ENCODE measurements at places on chromosomes 5 and 9.

DNA sequence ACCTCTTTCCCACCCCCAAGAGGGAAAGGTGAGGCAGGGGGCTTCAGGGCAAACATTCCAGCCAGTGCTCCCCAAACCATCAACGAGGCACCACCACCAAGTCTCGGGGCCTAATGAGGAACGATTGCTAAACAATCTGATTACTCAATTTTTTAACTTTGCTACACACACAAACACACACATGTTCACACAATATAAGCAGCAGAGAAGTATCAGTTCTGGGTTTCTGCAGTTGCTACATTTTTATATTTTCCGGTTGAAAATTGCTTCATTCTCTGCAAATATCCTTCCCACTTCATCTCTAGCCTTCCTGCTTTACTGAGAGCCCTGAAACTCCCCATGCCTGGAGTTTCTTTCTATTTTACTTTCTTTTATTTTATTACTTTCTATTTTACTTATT lies 60.2 kb downstream of the FEM1C start:
- no peak for DNase-seq

GRCh38 chr9:34582787-34583186 lies 6.7 kb downstream of the CNTFR start:
- no peak for DNase-seq

DNA sequence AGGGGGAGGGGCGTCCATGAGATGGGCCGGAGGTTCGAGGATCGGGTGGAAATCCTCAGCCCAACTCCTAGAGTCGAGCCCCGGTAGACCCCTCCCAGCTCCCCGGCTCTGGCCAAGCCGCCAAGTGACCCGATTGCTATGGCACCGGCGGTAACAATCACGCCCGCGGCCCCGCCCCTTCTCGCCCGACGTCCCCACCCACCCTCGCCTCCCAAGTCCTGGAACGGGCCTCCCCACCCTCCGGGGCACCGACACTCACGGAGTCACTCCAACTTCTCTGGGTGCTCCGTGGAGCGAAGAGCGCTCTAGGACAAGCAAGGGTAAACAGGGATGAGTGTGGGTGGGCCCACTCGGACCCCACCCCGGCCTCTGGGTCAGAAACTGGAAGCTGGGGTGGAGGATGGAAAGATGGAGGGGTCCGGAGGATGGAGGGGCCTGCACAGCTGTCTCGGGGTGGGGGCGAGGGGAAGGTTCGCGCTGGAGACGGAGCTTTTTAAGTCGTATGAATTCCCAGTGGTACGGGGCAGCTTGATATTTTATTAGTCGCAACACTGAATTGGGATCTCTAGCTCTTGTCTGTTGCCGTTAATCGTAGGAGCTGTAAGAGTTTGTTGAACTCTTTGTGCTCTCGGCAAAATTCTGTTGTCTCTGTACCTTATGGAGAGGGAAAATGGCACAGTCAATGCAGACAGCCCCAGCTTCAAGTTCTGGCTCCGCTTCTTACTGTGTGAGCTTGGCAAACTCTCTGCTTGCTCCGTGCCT lies at the start of gene SPACA9:
SPACA9 (plus strand) TSS at position 204 of the 762 bp plus-strand sequence. CDS start 5,050 bp downstream, outside the sequence.
- DNase-seq, result no peak

DNA sequence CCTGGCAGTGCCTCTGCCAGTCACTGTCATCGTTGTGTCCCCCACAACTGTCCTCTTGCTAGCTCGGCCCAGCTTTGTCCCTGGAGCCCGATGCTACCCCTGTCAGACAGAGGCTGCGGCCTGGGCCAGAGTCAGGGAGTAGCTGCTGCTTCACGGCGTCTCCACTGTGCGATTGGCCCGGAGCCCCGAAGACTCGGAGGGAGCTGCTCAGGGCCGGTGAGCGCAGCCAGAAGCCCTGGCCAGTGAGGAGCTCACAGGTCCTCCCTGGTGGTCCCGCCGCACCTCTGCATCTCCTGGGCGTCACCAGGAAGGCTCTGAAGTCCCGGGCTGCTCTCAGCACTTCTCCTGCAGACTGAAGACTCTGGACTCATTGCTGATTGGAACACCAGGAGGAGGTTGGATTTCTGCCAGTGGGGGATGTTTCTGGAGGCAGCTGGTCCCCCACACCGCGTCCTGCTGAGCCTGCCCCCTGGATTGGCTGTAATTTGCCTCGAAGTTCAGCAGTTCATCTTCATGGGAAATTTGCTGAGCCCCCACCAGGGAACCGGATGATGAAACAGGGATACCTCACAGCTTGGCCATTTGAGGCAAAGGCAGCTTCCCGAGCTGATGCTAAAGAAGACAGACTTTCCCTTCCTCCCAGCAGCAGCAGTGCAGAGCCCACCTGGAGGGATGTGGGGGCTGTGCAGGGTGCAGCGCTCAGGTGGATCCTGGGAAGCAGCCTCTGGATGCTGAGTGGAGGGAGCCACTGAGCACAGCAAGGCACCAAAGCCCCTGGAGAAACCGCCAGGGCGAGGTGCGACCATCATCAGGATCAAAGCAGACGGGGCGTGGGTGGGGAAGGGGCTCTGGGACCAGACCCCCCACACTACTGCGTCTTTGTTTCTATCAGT lies 45.6 kb downstream of the USP20 start:
- no peak for DNase-seq

DNA sequence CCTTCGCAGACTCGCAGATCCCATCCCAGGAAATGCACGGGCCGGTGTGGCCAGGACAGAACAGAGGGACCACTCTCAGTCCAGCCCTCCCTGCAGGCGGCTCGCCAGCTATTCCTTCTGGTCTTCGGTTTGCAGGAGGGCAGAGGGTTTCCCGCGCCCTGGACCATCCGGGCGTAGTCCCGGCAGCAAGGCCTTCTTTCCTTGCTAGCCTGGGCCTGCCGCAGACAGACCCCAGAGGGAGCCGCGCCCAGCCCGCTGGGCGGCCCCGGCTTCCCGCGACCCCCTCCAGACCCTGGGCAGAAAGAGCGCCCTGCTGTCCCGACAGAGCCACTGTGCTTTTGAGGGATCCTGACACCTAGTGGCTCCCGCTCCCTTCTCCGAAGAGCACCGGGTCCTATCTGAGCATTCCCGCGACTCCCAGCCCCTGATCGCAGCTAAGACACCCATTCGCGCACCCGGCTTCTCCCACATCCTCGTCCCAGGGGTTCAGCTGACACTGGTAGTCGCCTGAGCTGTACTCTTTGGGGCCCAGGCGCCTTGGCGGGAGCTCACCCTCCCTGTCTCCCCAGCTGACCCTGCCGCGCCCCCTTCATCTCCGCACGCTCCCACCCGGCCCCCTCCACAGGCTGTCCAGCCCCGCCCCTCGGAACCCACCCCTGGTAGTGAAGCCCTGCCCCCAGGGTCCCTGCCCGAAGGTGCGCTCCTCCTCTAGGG lies 1.1 kb downstream of the CFAP90 start:
- no peak for DNase-seq

DNA sequence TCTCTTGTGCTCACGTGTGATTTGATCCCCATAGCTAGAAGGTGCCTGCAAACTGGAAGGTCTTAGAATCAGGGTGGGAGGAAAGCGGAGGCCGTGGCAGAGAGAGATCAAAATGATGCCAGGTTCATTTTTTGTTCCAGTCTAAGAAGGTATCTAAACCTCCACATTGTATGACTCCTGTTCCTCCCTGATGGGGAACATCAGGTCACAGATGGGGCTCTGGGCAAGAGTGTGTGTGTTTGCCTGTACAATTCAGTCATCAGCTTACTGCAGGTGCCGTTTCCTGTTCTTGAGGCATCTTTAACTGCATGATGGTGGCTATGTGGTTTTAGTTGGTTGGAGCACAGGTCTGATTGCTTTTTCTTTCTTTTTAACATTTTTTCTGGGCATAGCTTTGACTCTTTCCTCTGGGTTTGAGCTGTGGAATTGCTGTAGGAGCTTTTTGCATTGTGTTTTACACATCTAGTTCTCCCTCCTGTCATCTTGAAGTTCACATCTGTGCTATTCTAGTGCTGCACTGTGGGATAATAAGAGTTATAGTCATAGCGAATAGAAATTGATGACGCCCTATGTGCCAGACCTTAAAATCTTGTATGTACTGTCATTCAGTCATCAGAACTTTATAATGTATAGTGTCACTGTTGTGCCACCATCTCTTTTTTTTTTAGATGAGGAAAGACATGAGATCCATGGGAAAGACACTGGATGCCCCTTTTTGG lies 30.8 kb downstream of the ARHGAP26 start:
- peak; percentile 29 for DNase-seq

DNA sequence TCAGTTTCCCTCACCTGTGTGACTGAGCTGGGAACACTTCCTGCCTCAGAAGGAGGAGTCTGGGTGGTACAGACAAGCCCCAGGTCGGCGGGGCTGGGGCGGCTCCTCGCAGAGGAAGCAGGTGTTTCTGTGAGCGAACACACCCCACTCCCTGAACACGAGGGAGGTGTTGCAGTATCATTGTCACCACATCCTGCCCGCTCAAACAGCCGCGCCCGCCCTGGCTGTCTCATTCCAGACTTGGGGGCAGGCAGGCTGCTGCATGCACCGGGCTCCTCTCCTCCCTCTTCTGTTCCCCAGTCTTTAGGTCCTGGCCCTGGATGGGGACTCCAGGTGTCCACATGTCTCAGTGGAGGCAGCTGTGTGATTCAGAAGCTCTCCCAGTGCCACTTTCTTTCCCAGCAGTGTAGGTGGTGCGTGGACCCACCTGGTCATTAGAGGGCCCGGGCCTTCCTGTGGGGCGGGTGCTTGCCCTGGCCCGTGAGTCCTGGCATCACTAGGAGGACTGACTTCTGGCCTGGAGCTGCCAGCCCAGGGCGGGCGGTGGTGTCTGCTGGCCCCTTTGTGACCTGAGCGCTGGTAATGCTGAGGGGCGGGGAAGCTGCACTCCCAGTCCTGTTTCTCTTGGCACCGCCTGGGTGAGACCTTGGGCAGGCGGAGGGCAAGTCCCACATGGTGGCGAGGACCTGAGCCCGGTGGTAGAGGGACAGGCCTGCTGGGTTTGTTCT lies 18.3 kb upstream of the PHYHD1 start:
- DNase-seq, result peak; percentile 84

GRCh38 chr5:72957337-72957736 lies 1.5 kb downstream of the FCHO2 start:
- no peak for DNase-seq

DNA sequence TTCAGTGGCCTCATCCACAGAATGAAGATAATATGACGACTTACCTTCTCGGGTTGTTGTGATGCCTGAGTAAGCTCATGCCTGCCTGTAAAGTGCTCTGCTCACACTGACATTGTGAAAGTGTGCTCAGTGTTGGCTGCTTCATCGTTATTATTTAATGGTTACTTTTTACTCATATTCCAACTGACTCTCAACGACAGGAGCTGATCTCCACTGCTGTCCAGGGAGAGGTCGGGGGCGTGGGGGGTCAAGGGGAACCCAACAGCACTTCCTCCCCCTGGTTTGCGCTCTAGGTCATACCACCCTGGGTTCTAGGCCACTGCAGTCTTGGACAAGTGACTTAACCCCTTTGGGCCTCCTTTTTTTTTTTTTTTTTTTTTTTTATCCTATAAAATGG lies 52.9 kb upstream of the ANGPTL2 start:
- DNase-seq, result no peak

GRCh38 chr9:86975606-86976005 lies 28.3 kb upstream of the GAS1 start:
- no peak for DNase-seq

GRCh38 chr9:4662989-4663792 lies 1.1 kb downstream of the PLPP6 start:
- peak; percentile 12 for DNase-seq

DNA sequence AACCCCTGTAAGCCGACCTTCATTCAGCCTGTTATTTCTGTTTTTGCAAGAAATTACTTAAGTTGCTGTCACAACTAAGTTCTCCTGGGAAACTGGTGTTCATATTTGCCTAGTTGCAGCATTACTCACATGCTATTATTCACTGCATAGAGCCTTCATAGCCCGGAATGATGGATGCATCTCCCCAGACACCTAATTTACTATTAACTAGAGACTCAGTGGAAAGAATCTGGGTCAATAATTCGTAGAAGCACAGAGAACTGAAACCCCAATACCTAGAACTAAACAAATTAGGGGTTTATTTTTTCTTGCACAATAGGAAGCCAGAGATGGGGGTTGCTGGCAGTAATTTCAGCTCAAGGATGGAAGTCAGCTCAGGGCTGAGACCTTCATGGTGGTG lies 45.7 kb upstream of the FAM170A start:
- DNase-seq, result no peak

- no peak for DNase-seq
Observed at GRCh38 chr5:43017428-43017815, 22.7 kb downstream of the ANXA2R start.

- DNase-seq, result no peak
Observed at GRCh38 chr9:134863306-134863902, 17.2 kb upstream of the FCN2 start.

DNA sequence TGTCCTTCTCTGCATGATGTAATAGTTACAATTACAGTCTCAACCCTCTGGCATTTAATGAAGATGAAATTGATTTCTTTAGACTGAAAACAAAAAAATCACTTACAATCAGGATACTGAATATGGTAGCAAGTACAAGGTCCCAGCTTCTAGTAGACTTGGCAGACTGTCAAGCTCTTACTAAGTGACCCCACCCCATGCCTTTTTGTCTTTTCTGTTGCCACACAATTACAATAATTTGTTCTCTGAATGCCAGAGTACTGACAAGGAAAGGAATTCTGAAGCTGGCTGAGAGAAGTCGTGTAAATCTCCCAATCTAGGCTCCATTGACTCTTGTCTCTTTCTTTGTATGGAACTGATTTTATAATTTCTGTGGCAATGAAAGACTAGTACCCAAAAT lies 154.2 kb downstream of the TMC1 start:
- no peak for DNase-seq

- DNase-seq, result no peak
Observed at GRCh38 chr9:100111235-100111634, 12.2 kb downstream of the INVS start.

DNA sequence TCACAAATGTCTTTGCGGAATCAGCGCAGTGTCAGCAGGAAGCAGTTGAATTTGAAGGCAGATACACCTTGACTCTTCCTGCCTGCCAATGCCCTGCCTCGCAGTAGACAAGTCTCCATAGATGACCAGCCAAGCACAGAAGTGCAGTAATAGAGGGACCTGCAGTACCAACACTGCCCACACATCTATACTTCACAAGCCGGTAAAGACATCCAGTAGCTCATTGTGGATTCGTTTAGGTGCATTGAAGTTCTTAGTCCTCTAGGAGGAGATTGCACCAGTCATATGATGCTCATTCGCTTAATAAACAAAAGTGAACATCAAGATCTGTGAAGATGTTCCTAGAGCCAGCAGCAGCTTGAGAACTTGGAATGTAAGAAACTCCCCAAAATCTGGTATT lies 7.1 kb upstream of the IFNA2 start:
- DNase-seq, result no peak

- no peak for DNase-seq
Observed at GRCh38 chr5:34499001-34499734, 157.0 kb upstream of the RAI14 start.

DNA sequence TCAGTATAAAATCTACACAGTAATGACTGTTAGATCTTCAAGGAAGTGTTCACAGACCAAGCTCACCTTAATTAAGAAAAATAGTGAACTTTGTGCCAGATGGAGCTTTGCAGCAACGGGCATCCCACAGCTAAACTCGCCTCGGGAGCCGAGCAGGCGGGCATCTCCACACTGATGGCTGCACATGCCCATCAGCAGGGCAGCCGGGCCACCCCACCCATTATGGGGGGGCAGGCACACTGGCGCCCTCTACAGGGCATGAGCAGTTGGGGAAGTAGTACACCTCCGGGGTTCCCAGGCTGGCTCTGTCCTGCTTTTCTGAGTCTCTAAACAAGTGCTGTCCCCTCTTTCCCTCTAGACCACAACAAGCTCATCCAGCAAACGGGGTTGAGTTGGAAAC lies 21.6 kb downstream of the ANKS6 start:
- DNase-seq, result no peak

GRCh38 chr5:79743846-79744605 lies 54.4 kb downstream of the CMYA5 start:
- DNase-seq, result no peak
